SJSA1 (cell line): ENCODE measurements at places on chromosomes 2 and 18.

DNA sequence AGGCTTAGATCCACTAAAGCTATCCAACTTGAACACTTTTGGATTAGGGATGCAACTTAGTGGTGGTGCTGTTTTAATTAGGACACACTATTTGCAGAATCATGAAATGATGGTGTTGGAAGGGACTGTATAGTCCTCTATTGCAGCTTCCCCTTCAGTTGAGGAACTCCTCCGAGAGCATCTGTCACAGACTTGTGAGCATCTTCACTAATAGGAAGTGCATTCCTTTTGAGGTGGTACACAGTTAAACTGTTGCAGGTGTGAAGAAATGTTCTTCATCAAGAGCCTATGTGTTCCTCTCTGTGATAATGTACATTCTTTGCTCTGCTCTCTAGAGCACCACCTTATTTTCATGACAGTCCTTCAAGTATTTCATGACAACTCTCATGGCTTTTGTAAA lies 197.4 kb downstream of the CAMKMT start:
- DNase-seq: no peak

- DNase-seq: no peak
Measured at GRCh38 chr2:102588213-102588939, 31.0 kb upstream of the SLC9A2 start.

DNA sequence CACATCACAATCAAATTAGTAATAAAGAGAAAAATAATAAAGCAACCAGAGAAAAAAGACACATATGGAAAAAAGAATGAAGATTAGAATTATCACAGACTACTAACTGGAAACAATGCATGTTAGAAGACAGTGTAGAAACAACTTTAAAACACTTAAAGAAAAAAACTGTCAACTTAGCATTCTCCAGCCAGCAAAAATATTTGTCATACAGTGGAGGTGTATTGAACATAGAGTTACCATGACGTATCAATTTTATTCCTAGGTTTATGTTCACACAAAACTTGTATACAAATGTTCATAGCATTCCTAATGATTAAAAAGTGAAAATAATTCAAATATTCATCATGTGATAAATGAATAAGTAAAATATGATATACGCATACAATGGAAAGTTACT lies 61.5 kb upstream of the ADAM23 start:
- no peak for DNase-seq

DNA sequence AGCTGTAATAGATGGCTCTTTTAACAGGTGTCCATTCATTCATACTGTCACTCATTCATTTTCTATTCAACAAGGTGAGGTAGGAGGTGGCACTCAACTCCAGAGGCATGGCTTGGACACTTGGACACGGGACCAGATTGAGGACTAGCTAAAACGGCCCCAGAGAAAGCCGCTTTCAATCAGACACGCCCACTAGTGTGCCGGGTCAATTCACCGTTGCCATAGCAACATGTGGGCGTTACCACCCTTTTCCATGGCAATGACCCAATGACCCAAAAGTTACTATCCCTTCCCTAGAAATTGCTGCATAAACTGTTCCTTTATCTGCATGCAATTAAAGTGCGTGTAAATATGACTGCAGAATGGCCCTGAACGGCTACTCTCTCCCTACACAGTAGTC lies 49.2 kb upstream of the LGALSL start:
- no peak for DNase-seq

GRCh38 chr18:11464129-11464528 lies 145.3 kb upstream of the SLC35G4 start:
- DNase-seq: no peak

DNA sequence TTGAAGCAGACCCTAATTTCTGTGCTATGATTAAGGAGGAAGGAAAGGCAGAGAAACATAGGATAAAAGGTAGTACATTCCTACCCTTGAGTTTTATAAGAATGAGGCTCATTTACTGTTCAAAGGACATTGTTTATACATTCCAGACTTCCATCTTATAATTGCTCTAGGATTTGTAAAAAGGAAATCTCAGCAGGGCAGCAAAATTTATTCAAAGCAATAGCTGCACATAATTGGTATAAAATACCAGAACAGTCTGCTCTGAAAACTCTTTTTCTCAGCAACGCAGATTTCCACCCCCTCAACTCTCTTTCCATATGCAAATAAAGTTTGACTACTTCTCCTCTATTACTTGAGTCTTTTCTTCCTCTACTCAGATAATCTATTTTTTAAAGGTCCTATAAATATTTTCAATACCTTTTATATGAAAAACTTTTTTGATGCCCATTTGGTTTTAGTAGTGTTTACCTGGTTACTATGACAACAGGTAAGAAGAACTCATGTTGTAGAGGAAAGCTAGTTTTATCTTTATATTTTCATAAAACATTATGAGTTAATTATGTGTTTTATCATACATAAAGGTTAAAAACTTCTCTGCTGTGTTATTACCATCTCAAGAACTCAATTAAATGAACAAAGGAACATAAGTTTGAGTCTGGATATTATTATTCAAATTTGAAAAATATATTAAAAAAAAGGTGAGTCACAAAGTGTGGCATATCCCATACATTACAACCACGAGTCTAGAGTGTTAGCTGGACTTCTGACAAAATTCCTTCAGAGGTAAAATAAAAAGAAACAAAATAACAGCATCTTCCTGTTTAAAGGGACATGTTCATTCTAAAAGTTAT lies 19.9 kb downstream of the RBMS1 start:
- peak; percentile 67 for DNase-seq

DNA sequence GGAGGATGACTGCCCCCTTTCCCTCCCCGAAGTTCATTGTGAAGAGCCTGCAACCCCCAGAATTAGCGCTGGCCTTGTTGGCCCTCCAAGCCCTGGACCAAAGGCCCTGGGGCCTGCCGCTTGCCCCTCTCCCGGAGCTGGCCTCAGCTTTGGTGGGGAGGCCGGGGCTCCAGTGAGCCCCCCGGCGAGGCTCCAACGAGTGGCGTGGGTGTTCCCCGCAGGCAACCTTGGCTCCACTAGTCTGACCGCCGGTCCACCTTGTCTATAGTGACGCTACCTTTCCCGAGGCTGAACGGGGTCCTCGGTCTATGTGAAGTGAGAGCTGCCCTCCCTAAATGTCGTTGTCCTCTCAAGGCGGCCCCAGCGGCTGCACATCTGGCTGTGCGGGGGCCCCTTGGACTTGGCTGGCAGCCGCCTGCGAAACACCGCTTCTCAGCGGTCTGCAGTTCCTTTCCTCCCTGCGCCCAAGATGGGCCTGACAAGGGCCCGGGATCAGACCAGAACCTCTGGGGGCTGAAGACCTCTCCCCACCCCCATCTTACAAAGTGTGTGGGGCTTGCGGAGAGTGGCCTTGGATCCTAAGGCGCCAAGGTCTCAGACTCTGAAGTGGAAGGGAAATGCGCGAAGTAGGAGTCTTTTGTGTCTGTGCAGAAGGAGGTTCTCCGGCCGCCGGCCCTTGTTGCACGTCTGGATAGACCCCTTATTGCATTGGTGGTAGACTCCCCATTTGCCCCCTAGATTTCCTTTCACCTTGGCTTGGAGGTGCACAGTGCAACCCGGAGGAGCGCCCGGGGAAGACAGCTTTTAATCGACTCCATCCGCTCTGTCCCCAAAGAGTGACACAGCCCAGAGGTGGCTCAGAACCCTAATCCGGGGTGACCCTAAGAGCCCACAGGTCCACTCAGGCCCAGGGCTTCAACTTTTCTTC lies 3.9 kb upstream of the HOXD10 start:
- DNase-seq: no peak

DNA sequence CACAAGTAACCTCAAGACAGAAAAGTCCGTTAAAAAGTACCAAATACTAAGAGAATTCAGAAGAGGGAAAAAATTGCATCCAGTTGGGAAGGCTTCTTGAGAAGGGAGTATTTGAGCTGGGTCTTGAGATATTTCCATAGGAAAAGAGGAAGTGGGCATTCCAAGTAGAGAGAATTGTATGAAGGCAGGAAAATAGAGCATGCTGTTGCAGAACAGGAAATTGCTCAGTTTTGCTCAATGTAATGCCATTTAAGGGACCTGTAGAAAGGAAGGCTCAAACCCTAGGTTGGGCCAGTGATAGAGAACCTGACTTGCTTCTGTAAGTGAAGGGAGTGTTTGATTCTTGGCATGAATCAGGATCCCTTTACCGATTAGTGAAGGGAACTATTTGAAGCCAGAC lies 1.0 kb upstream of the ZC3H8 start:
- no peak for DNase-seq

GRCh38 chr2:72137498-72138010 lies 10.1 kb downstream of the CYP26B1 start:
- peak; percentile 71 for DNase-seq

- DNase-seq: no peak
Measured at GRCh38 chr2:203908797-203909185, 27.8 kb upstream of the ICOS start.

DNA sequence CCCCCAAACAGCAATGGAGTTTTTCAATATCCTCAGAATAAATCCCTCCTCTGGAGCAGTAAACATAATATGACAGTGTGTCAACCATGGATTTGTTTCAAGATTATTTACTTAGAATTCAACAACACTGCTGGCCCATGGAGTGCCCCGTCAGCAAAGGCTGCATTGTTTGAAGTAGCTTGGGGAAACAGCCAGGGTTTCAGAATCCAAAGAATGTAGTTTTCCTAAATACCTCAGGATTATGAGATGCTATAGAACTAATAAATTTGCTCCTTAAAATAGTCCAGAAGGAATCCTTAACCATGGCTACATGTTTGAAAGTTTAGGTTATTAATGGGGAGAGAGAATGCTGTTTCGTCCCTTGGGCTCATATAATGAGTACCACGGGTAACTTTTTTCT lies 13.1 kb upstream of the CETN1 start:
- peak; percentile 65 for DNase-seq

DNA sequence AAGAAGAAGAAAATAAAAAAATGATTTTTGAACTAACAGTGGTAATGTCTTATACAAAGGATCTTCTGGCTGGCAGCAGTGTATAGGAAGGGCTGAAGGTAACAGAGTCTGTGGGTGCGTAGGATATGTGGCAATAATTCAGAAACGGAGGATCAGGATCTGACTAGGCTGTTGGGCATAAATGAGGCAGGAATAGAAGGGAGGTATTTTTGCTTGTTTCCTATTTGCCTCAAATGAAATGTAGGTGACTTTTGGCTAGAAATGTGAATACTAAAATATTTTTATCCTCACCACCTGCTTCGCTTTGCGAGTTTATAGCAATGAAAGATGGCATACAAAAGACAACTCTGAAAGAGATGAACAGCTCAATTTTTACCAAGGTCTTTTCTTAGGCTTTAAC lies 1086.1 kb upstream of the CELF4 start:
- no peak for DNase-seq

- DNase-seq: no peak
Measured at GRCh38 chr2:179255129-179255528, 9.5 kb downstream of the SESTD1 start.

DNA sequence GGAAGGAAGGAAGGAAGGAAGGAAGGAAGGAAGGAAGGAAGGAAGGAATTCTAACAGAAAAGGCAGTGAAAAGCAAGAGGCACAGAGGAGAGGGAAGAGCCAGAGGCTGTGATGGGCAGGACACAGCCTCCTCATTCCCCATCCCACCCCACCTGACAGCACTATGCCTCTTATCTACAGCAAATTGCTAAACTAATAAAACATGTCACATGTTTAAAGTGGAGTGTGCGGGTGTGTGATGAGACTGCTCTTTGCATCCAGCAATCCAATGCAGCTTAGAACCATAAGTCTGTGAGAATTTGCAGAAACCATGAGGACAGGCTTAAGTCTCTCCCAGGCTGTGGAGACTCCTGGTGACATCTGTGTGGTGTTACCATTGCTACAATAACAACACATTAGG lies 108.4 kb upstream of the ALK start:
- no peak for DNase-seq

- DNase-seq: no peak
Measured at GRCh38 chr2:107545851-107546250, 280.8 kb upstream of the RGPD4 start.
